GM12878 (cell line): ENCODE measurements at places on chromosomes 5 and 9. TPM values are rescaled to one million over a fixed set of nuclear protein-coding genes. Genes with fewer than 3 reads are reported as not detected.
A peak's percentile ranks its signal among the peaks of the same experiment; 100 is the strongest.

SPRY4 gene
- 0.04 TPM in 2 replicates for polyA plus RNA-seq

PRRX2 gene
- polyA plus RNA-seq = not detected in 2 replicates

ARL14EPL gene
- polyA plus RNA-seq = not detected in 2 replicates

SPINK6 gene
- polyA plus RNA-seq = not detected in 2 replicates

FGF10 gene
- polyA plus RNA-seq = not detected in 2 replicates

EIF4EBP3 gene
- 9.7 and 10.2 TPM in 2 replicates for polyA plus RNA-seq

SPINK1 gene
- polyA plus RNA-seq = not detected in 2 replicates

- no peaks in the 10 kb centered on the region for H3K27me3 ChIP-seq
- H3K27ac ChIP-seq = peak overlapping the region; percentile 71
- H3K36me3 ChIP-seq = no peaks in the 10 kb centered on the region
- peaks cover 65% of the 10 kb centered on the region for H3K4me1 ChIP-seq
- DNase-seq = peak; percentile 71
- peak overlapping the region; percentile 22; the same call in 1 of the 2 replicates for H3K4me3 ChIP-seq
Measured at GRCh38 chr9:109914280-109915027, 134.5 kb downstream of the PALM2AKAP2 start.

GRCh38 chr5:173689171-173689736, 72.8 kb upstream of the BOD1 start:
- no peaks in the 10 kb centered on the region for H3K36me3 ChIP-seq
- peaks cover 40% of the 10 kb centered on the region for H3K4me1 ChIP-seq
- H3K27me3 ChIP-seq = no peaks in the 10 kb centered on the region
- H3K4me3 ChIP-seq = no peak overlapping the region

DNA sequence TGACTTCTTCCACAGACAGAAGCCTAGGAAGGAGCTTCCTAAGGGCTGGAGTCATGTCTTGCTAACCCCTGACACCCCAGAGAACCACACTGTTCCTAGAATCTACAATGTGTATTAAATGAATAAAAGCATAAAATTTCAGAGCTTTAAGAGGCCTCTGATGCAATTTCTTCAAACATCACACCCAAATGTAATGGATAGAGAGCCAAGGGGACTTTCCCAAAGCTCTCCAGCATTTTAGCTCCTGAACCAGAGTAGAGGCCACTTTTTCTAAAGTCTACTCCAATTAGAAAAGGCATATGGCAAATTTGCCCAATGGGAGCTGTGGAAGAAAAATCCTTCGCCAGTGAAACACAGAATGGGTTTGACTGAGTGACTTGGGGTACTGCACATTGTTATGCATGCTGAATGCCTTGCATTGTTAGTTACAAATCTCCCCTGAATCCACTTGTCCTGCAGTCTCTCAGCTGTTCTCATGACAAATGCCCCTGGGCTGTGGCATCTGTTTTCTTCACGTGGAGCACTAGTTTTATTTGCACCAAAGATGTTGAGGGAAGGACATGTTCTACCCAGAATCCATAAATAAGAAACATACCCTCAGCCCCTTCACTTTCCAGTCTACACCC, 334.0 kb downstream of the ASTN2 start:
- no peak overlapping the region for H3K4me3 ChIP-seq
- H3K36me3 ChIP-seq = no peaks in the 10 kb centered on the region
- no peaks in the 10 kb centered on the region for H3K4me1 ChIP-seq
- no peak for DNase-seq

DNA sequence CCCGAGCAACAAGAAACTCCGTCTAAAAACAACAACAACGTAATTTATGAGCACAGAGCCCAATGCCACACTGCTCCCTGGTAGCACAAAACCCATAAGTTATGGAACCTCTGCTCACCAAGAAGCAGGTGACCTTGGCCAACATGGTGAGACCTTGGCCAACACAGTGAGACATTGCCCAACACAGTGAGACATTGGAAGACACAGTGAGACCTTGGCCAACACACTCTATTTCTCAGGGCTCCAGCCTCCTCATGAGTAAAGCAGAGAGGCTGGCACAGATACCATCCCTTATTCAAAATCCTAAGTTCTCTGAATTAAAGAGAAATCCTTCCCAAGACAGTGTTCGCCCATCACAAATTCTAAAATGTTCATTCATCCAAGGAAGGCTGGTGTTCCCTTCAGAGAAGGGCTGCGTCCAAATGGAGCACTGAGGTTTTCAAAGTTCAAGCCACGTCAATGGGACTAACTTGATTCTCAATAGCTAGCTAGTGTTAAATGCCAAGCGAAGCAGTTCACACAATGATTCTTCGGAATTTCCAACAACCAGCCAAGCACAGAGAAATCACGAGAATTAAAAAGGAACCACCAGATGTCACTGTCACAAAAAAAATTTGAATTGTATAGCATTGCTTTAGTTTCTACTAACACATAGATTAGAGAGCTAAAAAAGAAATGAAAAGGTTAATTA, 29.5 kb downstream of the TTC39B start:
- no peaks in the 10 kb centered on the region for H3K27me3 ChIP-seq
- no peak overlapping the region for H3K27ac ChIP-seq
- no peak overlapping the region for H3K4me3 ChIP-seq
- H3K4me1 ChIP-seq = no peaks in the 10 kb centered on the region

DNA sequence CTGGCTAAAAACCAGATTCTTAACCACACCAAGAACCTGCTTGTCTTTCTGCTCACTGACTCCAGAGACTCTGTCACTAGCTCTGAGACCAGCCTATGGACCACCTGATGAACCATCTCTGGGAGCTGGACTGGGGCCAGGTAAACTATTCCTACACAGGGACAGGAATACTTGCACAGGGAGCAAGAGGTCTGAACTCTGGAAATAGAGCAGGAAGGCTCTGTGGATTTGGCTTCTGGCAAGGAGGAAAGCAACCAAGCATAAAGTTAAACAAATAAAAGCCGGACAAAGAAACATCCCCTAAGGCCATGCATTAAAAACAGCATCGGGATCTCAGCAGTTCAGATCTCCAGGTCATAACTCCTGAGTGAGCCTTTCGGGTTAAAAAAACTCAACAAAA, 5.6 kb upstream of the SPARC start:
- H3K27ac ChIP-seq = no peak overlapping the region
- peaks cover 2% of the 10 kb centered on the region; the same call in 1 of the 2 replicates for H3K4me1 ChIP-seq
- no peaks in the 10 kb centered on the region for H3K27me3 ChIP-seq
- no peak for DNase-seq

GRCh38 chr5:66515209-66515608, 81.0 kb upstream of the MAST4 start:
- H3K4me1 ChIP-seq = no peaks in the 10 kb centered on the region
- H3K27me3 ChIP-seq = peaks cover 5% of the 10 kb centered on the region; the same call in 1 of the 2 replicates

- H3K36me3 ChIP-seq = no peaks in the 10 kb centered on the region
- no peak overlapping the region for H3K27ac ChIP-seq
- H3K4me1 ChIP-seq = no peaks in the 10 kb centered on the region
- no peaks in the 10 kb centered on the region for H3K27me3 ChIP-seq
- DNase-seq = no peak
Measured at GRCh38 chr9:107948086-107948485, 458.5 kb upstream of the KLF4 start.

- H3K36me3 ChIP-seq = no peaks in the 10 kb centered on the region; the same call in 1 of the 2 replicates
- no peaks in the 10 kb centered on the region for H3K27me3 ChIP-seq
- peaks cover 6% of the 10 kb centered on the region; the same call in 1 of the 2 replicates for H3K4me1 ChIP-seq
- H3K27ac ChIP-seq = no peak overlapping the region
Measured at GRCh38 chr9:6938447-6938846, 180.7 kb downstream of the KDM4C start.

DNA sequence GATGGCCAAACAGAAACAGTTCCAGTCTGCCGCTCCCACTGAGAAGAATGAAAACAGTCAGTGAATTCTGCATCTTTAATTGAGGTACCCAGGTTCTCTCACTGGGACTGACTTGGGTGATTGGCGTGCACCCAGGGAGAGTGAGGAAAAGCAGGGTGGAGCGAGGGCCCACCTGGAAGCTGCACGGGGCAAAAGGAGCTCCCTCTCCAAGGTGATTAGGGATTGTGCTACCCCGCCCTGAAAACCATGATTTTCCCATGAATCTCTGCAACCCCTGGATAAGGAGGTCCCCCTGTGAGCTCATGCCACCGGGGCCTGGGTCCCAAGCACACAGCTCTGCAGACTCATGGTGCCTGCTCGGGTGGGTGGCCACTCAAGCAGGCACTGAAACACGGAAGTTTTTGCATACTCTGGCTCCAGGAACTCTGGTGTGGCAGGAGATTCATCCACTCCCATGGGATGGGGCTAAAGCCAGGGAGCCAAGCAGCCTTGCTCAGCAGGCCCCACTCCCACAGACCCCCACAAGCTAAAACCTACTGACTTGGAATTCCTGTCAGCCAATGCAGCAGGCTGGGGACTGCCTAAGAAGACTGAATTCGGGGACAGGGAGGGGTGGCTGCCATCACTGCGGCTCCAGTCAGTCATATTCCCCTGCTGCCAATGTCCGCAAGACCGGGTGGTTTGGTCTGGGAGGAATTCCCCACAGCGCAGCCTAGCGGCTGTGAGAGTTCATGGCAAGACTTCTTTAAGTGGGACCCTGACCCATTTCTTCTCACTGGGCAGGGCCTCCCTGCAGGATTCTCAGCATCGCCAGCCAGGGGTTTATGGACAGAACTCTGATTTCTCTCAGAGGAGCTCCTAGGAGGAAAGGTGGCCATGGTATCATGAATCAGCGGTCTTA, 652.2 kb upstream of the RGMB start:
- no peak overlapping the region for H3K4me3 ChIP-seq
- H3K36me3 ChIP-seq = no peaks in the 10 kb centered on the region
- H3K27me3 ChIP-seq = no peaks in the 10 kb centered on the region
- no peaks in the 10 kb centered on the region for H3K4me1 ChIP-seq

DNA sequence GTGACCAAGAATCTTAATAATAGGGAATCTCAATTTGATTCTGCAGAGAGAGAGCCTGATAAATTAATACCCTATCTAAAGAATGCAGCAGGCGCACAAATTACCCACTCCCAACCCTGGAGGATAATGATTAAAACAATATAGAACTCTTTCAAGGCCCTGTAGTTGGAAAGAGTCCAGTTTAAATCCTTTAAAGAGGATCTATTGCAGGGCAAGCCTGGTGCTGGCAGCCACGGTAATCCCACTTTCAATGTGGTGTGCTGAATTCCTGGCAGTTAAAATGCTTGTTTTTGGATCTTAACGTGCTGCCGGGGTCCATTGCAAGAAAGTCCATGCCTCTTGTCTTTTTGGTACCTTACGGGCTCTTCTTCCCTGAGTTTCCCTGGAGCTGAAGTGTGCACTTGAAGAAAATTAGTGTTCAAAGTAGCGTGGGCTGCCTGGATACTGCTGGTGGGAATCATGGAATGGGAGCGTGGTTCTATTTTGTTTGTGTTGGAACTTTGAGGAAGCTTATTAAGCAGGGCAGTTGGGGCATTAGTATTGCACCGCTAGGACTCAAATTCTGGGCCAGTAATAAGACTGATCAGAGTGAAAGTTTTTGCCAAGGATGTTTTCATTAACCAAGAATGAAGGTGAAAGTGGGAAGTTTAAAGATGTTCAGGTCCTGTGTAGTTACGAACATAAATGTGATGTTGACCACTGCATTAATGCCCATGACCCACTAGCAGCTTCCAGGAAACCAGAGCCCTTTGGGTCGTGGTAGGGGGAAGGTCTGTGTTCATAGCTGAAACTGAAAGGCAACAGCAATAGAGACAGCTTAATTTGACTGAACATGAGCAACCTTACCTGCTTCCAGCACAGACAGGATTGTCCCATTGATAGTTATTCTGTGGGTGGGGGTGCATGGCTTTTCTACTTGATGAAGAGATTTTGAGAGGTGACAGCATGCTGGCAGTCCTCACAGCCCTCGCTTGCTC, 20.8 kb downstream of the MARCHF6 start:
- peaks cover 6% of the 10 kb centered on the region for H3K36me3 ChIP-seq
- no peaks in the 10 kb centered on the region for H3K4me1 ChIP-seq
- H3K4me3 ChIP-seq = no peak overlapping the region
- no peaks in the 10 kb centered on the region for H3K27me3 ChIP-seq
- DNase-seq = no peak

GRCh38 chr5:37695647-37696046, 144.2 kb downstream of the GDNF start:
- H3K4me3 ChIP-seq = no peak overlapping the region
- H3K36me3 ChIP-seq = no peaks in the 10 kb centered on the region

DNA sequence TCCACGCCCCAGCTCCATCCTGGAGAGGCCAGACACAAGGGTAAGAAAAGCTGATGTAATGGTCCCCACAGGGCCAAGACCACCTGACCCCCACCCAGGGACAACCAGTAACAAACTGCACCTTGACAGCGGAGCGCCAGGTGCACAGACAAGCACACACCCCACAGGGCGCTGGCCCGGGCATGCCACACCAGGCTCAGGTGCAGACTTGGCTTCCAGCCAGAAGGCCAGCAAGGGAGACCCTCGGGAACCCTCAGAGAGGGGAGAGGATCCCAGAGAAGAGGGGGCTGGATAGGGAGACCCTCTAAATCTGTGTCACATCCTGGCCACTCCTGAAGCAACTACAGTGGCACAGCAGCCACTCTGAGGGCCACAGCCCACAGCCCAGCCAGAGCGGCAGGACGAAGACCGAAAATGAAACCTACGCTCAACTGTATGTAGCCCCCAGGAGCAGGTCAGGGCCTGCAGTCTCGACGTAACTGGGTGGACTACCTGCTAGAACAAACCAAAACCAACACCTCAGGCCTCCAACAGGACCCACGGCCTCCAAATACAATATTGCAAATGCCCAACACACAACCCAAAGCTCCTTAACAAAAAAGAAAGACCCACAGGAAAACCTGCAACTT, 18.5 kb downstream of the CAMSAP1 start:
- H3K4me1 ChIP-seq = peaks cover 20% of the 10 kb centered on the region
- H3K27me3 ChIP-seq = no peaks in the 10 kb centered on the region
- no peak for DNase-seq

DNA sequence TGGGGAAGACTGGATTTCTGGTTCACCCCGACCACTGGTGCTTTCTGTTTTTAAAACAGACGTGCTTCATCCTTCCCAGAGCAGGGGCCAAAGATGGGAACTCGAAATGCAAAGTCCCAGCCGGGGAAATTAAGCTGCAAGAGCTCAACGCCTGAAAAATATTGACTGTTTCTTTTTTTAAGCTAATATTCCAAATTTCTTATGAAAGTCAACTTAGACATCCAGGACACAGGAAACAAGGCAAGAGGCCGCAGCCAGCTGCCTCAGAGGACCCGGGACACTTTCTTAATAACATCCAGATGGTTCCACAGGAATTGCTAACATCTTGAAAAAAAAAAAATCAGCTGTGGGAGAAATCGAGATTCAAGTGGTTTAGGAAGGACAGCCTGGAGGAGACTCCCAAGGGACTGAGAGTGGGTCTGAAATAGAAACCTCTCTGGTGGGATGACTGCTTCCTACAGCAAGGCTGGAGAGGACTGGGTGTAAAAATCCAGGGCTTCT, 144.9 kb downstream of the FGF1 start:
- H3K4me1 ChIP-seq = no peaks in the 10 kb centered on the region
- H3K36me3 ChIP-seq = no peaks in the 10 kb centered on the region
- no peak overlapping the region for H3K4me3 ChIP-seq
- no peaks in the 10 kb centered on the region for H3K27me3 ChIP-seq

- H3K27me3 ChIP-seq = peaks cover under 1% of the 10 kb centered on the region; the same call in 1 of the 2 replicates
- H3K27ac ChIP-seq = no peak overlapping the region
- H3K4me3 ChIP-seq = no peak overlapping the region
- H3K4me1 ChIP-seq = no peaks in the 10 kb centered on the region
Measured at GRCh38 chr5:133715616-133716015, 103.3 kb upstream of the FSTL4 start.

GRCh38 chr9:29006628-29007027, 1433.3 kb upstream of the C9orf72 start:
- H3K36me3 ChIP-seq = no peaks in the 10 kb centered on the region
- DNase-seq = no peak
- no peak overlapping the region for H3K27ac ChIP-seq
- H3K4me3 ChIP-seq = no peak overlapping the region
- H3K27me3 ChIP-seq = no peaks in the 10 kb centered on the region

GRCh38 chr9:129174724-129175514, 3.1 kb downstream of the IER5L start:
- no peaks in the 10 kb centered on the region for H3K36me3 ChIP-seq
- peaks cover 2% of the 10 kb centered on the region; the same call in 1 of the 2 replicates for H3K27me3 ChIP-seq
- peaks cover 27% of the 10 kb centered on the region for H3K4me1 ChIP-seq
- DNase-seq = no peak
- H3K4me3 ChIP-seq = peak overlapping the region; percentile 81
